GM04504 (cell line): ENCODE measurements at places on chromosomes 16 and 17.

- DNase-seq, result no peak
These were observed 737 bp downstream of the NUDT16L1 start for GRCh38 chr16:4693956-4694641.

DNA sequence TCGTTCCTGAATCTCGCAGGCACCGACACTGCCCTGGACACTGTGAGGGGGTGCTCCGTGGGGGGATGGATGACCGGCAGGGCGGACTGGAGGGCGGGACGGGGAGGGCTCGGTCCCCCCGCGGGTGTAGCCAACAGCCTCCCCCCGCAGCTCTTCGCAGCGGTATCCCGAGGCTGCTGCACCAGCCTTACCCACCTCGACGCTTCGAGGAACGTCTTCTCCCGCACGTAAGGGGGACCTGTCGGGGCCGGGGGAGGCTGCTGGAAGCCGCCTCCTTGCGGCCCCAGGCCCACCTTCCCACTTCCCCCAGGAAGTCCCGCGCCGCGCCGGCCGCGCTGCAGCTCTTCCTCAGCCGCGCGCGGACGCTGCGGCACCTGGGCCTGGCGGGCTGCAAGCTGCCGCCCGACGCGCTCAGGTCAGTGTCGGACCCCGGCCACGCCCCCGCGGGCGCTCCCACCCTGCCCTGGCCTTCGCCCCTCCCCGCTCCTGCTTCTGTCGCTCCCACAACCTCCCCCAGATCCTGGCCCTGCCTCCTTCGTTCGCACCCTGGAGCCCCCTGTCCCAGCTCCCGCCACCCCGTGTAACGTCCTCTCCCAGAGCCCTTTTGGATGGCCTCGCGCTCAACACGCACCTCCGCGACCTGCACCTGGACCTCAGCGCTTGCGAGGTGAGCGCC, 3.3 kb downstream of the CARMIL2 start:
- DNase-seq, result no peak

DNA sequence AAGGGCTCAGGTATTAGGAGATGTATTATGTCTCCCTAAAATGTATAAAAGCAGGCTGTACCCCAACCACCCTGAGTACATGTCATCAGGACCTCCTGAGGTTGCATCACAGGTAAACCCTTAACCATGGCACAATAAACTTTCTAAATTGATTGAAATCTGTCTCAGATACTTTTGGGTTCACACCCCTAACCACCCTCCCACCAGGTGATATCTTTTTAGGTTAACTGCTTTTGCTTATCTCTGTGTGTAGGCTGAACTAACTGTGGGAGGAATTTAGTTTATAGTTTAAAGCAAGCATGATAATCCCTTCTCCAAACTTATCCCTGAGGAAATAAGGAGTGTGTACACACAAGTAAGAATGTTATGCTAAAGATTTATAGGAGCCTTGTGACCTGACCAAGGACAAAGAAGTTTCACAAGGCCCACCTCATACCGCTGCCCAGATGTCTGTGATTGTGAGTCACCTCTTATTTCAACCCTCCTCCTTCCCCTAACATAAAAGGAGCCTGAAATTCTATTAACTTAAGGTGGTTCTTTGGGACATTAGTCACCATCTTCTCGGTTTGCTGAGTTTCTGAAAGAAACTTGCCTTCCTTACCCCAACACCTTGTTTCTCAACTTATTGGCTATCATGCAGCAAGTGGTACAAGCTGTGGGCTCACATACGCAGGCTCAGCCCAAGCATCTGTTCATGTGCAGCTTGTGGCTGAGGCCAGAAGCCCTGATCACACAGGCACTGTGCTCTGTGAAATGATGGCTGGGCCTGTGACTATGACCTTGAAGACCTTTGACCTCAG, 11.3 kb downstream of the PRSS22 start:
- peak; percentile 38 for DNase-seq

DNA sequence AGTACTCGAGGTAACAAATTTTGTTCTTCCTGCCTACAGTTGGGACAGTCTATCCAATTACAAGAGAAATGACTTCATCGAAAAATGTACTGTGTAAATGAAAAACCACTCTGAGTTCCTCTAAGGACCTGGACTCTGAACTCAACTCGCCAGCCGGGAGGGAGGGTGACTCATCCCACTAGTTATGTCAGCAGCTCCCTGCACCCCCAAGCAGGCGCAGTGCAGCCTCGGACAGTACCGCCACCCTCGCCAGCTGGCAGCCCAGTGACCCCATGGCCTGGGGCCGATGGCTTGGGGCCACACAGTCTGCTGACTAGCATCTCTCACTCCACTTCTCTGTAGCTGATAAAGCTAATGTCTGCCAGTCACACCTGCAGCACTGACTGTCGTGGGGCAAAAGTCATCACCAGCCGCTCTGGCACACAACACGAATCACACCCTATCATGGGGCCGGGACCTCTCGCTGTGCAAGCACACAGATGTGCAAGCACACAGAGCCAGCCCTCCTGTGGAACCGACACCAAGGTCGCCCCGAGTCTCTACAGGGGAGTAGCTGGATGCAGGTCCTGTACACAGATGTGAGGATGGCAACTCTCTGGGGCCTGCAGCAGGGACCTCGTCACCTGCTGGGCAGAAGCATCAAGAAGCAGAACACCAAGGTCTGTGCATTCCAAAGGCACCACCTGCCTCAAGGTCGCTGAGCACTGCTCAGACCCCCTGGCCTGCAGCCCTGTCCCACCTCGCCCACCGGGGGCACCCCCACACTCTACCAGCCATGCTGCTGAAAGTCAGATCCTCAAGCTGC, 5.7 kb downstream of the CSNK1D start:
- DNase-seq, result peak; percentile 91

DNA sequence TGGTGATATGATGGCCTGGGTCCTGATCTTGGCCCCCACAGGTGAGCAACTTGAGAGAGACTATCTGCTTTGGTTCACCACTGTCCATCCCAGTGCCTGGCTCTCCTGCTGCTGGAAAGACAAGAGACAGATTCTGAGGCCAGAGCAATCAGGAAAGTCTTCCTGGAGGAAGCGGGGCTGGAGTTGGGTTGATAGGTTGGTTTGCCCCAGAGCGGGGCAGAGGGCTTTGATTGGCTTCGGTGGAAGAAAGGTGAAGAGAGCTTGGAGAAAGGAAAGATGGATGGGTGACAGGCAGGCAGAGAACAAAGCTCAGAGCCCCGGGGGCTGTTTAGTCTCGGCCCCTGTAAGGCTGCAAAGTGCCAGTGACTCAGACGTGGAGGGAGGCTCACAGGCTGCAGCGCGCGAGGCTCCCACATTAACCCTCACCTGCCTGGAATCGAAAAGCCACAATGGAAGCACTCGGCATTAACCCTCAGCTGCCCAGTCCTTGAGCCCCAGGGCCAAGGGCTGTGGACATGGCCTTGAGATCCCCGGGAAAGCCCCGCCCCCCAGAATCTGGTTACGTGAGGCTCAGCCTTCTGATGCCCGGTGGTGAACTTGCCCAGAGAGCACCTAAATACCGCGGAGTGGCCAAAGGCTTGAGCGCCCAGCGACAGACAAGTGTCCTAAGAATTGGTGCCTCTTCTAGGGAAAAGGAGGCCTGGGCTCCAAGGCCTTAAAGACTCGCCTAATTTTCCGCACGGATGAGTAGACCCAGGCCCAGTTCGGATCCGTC, 996 bp upstream of the CPNE2 start:
- no peak for DNase-seq

- DNase-seq, result peak; percentile 7
These were observed 39.8 kb upstream of the MMP2 start for GRCh38 chr16:55439101-55439690.

- no peak for DNase-seq
These were observed 16.6 kb upstream of the PITPNM3 start for GRCh38 chr17:6572972-6573370.

DNA sequence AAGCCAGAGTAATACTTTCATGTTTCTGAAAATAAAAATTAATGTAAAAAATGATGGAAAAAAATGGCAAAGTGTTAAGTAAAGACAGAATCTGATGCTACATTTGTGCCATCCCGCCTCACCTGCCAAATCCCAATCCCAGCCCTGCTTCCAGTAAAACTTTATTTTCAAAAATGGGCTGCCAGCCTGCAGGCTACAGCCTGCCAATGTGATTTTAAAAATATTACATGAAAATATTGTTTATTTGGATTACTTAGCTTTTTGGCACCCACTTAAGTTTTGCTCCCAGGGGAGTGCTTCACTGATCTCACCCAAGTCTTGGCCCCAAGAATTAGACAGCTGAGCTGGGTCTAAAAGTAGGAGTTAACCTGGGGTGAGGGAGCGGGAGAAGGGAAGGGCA, 112.8 kb downstream of the C16orf78 start:
- no peak for DNase-seq

GRCh38 chr16:17476414-17477259, 5.9 kb upstream of the XYLT1 start:
- DNase-seq, result no peak

DNA sequence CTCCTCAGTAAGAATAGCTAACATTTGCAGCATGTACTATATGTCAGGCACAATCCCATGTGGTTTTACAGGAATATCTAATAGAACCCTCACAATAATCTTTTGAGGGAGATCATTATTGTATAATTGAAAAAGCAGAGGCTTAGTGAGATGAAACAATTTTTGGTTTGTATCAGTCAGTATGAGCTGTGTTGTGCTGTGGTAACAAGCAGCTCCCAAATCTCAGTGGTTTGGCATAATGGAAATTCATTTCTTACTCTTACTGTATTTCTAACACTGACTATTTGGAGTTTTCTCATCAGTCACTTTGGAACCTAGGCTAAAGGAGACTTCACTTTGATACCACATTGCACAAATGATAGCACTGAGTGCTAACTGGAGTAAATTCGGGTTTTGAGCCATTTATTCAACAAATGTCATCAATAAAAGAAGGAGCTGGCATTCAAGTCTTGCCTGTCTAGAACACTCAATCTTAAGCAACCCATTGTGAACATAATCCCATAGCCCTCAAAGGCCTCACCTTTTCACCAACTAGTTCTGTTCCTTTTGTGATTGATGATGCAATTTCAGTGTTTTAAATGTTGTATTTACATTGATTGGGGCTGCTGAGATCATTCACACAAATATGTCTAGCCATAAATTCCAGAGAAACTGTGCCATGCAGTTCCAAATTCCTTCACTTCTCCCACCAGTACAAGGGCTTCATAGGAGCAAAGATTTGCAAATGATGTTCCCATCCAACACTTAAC, 441.0 kb downstream of the XYLT1 start:
- DNase-seq, result no peak

DNA sequence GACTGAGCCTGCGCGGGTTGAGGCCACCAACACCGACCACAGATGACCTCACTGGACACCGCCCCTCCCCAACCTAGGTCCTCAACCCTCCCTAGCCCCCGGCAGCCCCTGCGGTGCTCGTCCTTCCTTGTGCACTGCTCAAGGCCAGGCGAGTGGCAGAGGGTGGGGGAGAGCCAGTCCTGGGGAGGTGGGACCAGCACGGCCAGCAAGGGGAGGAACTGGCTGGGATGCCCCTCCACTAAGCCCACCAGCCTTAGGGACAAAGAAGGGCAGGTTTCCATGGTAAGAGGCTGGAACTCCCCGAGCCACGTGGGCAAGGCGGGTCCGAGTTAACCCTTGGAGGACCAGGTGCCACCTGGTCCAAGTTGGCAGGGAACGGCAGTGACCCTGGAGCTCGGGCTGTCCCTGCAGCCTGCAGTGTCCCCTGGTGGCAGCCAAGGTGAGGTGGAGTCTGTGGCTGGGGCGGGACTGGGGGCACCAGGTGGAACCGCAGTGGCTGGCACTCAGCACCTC, 9.2 kb downstream of the FSCN2 start:
- DNase-seq, result no peak

GRCh38 chr17:6457688-6458459, 13.6 kb downstream of the PIMREG start:
- no peak for DNase-seq
